Stimulated activated CD4-positive, alpha-beta T cell treated with anti-CD3 and anti-CD28 coated beads, Interleukin-12 subunit alpha, Interleukin-12 subunit beta, amount 100 ng/mL, for 48 hours (primary cell): ENCODE measurements at places on chromosomes 3 and 15.

- DNase-seq: no peak
These were observed 99.5 kb downstream of the ATG7 start for GRCh38 chr3:11371747-11372146.

GRCh38 chr15:28099555-28100140 is 533 bp upstream of the OCA2 start:
- no peak for DNase-seq

- no peak for DNase-seq
These were observed 85.7 kb downstream of the CRYGS start for GRCh38 chr3:186458306-186459107.

DNA sequence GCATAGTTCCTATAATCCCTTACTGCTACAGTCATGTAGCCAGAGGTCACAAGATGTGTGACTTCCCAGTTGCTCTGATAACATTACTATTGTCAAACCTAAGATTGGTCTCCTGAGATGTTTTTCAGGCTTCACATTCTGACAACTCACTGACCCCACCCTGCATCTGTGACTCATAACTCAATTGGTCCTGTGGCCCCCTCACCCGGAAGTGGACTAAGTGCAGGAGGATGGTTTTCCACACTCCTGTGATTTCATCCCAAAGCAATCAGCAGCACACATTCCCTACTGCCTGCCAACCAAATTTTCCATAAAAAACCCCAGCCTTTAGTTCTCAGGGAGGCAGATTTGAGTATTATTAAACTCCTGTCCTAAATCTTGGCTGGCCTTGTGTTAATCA is 564.9 kb upstream of the ZNF385D start:
- no peak for DNase-seq

DNA sequence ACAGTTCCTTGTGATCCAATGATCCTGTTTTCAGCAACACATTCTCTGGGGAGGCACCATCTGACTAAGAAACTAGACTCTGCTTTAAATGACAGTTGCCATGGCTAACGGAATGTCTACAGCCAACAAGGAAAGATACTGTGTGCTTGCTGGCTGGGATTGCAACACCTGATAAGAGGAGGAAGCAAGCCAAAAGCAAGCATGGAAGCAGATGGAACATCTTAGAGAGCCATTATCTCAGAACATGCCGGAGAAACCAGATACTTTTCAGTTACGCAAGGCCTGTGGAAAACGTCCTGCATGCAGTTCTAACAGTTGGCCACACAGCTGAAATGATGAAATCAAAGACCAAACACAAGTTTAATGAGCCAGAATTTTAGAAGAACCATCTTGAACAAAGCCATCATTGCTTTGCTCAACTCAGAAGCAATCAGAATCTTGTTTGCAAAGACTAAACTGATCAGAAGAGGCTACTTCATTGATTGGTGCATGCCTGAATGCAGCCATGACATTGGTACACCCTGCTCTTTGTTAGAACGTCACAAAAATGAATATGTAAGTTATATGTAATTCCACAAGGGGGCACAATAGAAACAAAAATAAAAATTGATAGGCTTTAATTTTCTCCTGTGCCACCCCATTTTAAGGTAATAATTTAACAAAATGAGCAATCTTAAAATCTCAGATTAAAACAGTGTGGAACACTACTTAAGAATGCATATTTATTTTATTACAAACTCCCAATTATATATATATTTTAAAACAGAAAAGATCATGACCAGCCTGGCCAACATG is 50.8 kb downstream of the GXYLT2 start:
- no peak for DNase-seq

DNA sequence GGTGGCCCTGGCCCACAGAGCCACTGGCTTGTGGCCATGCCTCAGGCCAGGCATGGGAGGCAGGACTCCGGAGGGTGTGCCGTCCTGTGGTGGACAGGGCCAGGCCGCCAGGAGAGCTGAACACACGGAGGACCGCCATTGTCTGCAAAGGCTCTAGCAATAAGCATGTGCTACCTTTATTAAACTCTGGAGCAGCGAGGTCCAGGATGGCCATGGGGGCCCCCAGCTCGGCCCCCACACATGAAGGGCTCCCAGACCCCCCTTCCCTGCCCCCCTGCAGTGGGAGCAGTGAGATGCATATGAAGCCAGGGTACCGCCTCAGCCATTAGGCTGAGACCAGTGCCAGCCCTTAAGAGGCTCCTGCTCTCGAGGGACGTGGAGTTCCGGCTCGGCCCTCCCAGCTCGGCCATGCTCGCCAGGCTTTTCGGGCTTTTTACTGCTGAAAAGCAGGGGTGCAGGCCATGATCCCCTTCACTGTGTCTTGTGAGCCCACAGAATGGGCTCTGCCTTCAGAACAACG is 2.7 kb downstream of the AMIGO3 start:
- no peak for DNase-seq

- no peak for DNase-seq
These were observed 31.1 kb downstream of the FAH start for GRCh38 chr15:80183886-80184285.

DNA sequence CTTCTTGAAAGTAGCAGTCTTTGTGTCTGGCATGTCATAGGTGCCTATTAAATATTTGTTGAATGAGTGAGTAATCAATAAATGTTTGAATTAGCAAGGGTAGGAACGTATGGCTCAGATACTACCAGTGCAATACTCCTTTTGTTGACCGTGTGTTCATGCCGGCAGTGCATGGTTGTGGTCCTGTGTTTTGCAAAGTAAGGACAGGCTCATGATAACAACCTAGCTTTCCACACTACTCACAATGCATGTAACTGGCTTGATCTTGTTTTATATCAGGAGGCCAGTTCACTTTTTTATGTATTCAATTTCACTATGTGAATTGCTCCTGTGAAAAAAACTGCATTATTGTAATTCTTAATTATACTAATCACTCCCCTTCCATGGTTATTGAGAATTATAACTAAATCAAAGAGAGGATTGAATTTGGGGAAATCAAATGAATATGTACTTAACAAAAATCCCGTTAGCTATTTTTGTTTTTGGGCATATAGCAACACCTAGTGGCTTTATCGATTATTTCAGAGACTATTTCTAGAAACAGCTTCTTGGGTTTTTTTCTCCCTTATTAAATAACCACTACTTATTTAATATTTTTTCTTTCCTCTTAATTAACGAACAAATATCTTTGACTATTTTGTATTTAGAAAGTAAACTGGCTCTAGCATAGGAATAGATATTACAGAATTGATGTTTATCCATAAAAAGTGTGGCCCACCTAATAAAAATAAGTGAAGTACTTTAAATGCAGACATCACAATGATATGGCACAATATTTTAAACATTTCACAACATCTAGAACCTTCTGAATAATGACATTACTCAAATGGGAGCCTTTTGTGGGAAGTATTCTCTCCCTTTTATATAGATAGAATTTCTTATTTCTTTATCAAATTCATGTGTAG is 218.5 kb downstream of the BBX start:
- DNase-seq: no peak

DNA sequence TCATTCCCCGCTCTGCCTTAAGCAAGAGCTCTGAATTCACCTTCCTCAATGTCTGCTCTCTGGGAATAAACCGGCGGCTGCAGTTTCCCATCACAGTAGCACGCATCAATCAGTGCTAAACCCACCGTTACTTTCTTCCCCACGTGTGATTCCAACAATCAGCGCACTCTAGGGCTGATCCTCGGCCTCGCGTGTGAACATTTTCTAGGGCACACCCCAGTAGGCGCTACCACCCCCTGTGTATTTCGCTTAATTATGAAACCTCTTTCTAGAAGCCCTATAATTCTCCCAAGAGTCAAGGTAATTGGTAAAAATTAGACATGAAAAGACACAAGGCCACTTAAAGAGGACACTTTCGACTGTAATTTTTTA is 87.5 kb downstream of the RFTN1 start:
- no peak for DNase-seq

DNA sequence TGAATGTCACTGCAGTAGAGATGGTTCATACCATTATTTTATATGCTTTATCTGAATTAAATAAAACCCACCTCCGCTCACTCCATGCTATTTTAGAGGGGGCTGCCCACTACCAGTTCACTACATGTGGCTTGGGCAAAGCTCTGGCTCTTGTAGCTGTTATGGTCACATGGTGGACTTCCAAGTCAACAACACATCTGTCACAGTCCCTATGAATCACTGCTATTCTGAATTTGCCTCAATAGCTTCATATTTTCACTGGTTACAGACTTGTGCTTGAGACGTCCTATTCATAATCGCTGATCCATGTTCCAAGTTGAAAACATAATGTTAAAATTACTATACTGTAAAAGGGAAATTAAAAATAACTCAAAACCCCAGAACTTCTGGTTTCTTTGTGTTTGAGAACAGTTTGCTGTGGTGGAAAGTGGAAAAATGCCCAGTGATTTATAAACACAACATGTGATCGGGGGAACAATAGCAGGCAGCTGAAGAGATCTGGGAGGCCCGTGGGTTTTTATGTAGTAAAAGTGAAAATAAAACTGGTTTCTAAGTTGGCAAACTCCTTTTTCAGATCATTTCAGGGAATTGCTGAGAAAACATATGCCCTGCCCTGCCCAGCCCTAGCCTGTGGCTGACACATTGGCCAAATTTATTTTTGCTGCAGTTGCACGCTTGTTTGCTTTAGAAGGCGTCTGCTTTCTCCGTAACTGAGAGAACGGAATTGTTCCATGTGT is 128.8 kb upstream of the PRR23C start:
- DNase-seq: no peak

GRCh38 chr3:107985496-107985895 is 105.3 kb downstream of the CD47 start:
- peak; percentile 31 for DNase-seq

GRCh38 chr3:72426618-72427397 is 421.4 kb downstream of the SHQ1 start:
- no peak for DNase-seq

GRCh38 chr3:62238431-62238830 is 134.9 kb downstream of the FEZF2 start:
- DNase-seq: no peak

- DNase-seq: no peak
These were observed 99.9 kb downstream of the APBA2 start for GRCh38 chr15:28985691-28986090.

GRCh38 chr3:38573556-38573955 is 75.9 kb downstream of the SCN5A start:
- no peak for DNase-seq

GRCh38 chr3:112633757-112634156 is 7.2 kb downstream of the CCDC80 start:
- no peak for DNase-seq

DNA sequence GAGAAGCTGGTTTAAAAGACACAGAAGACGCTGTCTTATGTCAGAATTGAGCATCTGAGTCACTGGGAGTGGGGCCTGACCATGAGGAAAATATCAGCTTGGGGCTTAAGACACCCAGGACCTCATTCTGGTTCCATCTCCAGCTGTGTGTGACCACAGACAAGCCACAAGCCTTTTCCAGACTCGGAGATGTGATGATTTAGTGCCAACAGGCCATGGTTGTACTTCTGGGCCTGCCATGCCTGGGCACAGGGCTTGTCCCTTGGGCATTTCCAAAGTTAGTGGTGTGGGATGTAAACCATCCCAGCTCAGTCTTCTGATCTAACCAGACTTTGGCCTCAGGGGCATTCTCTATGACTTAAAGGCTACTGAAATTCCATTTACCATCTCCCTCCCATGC is 269.8 kb downstream of the RYR3 start:
- no peak for DNase-seq

DNA sequence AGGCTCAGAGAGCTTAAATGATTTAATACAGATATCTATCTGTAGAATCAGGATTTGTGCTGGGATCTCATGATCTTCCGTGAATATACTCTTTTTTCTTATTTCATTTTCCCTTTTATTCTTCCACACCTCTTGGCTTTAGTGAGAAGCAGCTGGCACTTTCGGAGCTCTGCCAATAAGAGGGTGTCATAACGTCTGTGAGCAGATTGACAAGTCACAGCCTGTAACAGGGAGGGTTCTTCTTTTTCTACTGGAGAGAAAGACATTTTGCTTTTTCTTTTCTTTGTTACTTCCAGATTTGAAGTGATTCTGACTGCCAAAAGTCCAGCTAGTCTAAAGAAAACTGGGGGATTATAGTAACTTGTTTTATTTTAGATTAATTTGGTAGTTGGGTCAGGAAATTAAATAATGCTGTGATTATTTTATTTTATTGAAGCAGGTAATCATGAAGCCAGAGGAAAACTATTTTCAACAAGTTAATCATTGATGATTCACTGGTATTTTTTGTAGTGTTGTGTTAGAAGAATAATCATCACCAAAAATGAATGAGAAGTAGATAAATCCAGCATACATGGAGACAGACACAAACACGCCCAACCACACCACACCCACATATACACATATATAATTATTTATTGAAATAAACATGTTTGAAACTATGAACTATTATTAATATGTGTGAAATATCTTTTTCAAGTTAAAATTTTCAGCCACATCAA is 69.8 kb downstream of the TNFAIP8L3 start:
- no peak for DNase-seq

DNA sequence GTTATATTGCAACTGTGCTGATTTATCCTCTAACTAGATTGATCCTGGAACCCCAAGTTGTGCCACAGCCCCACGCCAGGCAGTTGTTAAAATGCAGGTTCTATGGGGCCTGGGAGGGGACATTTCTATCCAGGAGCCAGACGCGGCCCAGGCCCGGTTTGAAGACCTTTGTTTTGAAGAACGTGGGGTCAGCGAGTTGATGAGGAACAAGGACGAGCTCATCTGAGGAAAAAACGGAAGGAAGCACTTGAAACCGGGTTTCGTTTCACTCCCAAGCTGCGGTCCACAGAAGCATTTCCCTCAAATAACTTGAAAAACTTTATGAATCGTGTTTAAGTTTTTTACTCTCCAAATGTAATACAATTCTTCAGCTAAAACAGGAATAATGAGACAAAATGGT is 76.4 kb downstream of the CHSY1 start:
- no peak for DNase-seq

- DNase-seq: no peak
These were observed 304.5 kb downstream of the OTOL1 start for GRCh38 chr3:161800985-161801559.

- no peak for DNase-seq
These were observed 103.5 kb upstream of the SLC7A14 start for GRCh38 chr3:170689296-170689829.

DNA sequence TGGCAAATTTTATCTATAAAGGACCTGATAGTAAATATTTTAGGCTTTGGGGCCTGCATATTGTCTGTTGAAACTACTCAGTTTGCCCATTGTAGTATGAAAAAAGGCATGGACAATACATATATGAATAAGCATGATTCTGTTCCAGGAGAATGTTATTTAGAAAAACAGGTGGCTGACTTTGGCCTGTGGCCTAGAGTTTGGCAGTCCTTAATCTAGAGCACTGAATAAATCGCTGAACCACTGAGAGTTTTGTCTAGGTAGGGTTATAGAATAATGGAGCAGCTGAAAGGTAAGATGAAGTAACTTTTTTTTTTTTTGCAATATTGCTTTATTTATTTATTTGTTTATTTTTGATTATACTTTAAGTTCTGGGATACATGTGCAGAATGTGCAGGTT is 75.0 kb downstream of the LRRC49 start:
- no peak for DNase-seq

GRCh38 chr3:107085261-107085660 is 292.0 kb upstream of the CCDC54 start:
- no peak for DNase-seq
